ENCODE measurements at places on chromosomes 7 and 10.

- peak; percentile 34 for DNase-seq
These were observed 70.8 kb upstream of the UCN3 start for GRCh38 chr10:5293691-5294550.

GRCh38 chr7:65230231-65230630, 143.4 kb upstream of the ZNF92 start:
- DNase-seq, result no peak

- no peak for DNase-seq
These were observed 126.7 kb downstream of the NRCAM start for GRCh38 chr7:108329514-108329913.

- DNase-seq, result no peak
These were observed 13.6 kb downstream of the PRXL2A start for GRCh38 chr10:80421707-80422536.

GRCh38 chr7:150502519-150502918, 12.2 kb upstream of the GIMAP7 start:
- no peak for DNase-seq

DNA sequence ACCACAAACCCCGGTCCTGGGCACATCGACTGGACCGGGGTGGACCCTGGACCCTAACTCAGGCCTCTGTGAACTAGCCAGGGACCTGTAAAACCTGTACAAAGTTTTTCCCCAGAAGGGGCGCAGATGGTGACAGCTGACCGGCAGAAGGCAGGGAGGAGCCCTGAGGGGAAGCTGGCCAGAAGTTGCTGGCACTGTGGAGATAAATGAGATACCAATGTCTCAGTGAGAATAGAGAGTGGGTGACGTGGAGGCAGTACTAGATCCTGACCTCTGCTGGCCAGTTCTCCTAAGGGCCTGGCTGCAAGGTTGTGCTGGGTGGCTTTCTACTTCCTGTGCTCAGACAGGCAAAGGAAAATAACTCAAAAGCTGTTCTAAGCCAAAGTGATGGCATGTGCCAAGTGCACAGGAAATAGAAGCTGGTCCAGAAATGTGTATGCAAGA, 10.6 kb upstream of the TSPAN14 start:
- no peak for DNase-seq

- no peak for DNase-seq
These were observed 2.5 kb downstream of the TRIM8 start for GRCh38 chr10:102646610-102647442.
